ENCODE measurements at places on chromosomes 16 and 17.

DNA sequence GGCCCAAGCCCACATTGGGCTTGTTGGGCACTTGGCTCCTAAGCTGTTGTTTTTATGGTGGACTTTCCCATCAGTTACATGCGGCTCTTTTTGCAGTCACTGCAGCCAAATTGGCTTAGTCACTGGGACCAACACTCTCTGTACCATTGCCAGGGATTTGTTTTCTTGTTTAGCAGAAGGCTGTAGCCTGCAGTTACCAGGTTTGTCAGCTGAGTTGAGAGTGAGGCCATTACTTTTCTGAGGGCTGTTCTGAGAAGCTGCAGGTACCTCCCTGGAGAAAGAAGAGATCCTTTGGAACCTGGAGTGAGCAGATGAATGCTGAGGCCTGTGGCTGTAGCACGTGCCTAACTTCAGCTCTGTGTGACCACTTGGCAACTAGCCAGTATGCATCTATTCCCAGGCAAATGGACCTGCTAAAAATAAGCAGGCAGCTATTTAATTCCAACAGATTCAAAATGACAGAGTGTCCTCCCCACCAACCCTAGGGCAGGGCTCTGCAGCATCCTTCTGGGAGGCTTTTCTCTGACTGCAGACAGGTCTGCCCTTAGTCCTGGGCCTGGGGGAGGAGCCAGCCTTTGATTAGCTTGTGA is 12.9 kb downstream of the AKAP1 start:
- no peak for DNase-seq

DNA sequence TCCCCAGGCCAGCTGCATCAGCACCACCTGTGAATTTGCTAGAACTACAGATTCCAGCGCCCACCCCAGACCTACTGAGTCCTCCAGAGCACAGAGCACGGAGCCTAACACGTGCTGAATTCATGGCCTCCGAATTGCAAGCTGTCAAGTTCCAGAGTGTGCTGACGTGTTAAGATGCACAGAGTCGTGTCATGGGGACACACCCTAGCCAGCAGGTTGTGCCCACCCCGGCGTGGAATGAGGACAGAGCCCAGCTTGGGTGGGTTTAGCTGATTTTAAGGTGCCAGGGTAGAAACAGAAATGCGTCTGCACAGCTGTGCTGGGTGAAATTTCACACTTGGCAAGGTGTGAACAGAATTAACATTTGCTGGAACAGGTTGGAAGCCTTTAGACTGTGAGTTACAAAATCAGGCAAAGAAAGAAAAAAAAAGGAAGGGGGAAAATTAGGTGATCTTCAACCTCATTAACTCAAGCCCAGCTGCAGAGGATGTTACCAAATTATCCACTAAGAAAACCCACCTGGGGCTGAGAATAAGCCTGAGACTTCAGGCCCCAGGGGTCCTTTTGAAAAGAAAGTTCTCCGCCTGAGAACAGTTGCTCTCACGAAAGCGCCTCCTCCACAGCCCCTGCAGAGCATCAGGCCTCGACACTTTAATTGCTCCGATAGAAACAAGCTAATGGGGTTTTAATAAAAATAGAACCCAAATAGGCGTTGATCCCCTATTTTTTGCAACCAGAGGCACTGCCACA is 27.1 kb downstream of the GINS3 start:
- no peak for DNase-seq

DNA sequence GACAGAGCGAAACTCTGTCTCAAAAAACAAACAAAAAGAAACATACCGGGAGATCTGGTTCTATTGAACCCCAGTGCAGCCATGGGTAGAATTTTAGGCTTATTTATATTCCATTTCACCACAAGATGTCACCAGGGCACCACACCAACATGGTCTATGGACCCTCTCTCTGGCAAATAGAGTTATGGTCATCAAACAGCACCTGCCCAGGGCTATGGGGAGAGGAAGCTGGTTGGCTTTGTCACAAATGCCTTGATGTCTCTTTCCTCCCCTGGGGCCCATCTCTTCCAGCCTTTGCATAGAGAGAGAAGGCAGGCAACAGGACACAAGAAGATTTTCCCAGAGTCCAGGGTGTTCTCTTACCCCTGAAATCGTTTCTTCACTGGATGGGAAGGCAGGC is 128.4 kb downstream of the WWOX start:
- no peak for DNase-seq

DNA sequence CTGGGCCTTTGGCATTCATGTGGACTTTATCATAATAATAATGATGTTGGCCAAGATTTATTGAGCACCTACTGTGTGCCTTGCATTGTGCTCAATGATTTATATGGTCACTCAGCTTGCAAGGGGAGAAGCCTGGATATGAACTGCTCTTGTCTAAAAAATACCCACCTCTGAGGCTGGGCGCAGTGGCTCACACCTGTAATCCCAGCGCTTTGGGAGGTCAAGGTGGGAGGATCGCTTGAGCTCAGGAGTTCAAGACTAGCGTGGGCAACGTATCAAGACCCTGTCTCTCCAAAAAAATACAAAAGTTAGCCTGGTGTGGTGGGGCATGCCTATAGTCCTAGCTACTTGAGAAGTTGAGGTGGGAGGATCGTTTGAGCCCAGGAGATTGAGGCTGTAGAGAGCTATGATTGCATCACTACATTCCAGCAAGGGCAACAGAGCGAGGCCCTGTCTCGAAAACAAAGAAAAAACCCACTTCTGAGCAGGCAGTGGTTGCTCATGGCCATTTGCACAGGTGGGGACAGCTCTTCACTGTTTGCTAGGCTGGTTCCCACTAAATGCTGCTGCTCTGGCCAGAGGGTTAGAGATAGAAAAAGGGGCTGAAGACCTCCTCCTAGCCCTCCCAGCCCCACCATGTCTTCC is 4.3 kb upstream of the ADGRG1 start:
- no peak for DNase-seq

DNA sequence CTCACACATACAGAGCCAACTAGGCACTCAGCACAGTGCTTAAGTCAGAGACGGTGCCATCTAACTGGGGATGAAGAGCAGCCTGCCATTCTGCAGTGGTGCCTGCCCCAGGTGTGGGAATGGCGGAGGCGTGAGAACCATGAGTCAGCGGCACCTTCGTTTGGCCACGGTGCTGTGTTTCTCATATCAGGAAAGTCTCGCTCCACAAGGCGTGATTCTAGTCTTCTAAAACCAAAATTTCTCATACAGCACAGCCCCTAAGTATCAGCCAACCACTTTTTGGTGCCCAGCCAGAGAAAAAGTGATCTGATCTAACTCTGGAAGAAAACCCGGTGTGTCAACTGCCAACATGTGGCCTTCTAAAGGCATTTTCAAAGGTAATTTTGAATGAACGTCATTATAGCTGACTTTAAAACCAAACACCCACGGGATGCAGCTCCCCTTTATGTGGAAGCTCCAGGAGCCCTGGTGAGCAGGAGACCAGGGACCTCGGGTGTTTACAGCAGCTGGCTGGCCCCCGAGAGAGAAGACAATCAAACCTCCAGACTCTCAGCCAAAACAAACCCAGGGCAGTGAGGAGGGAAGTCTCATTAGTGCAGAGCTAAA is 54.6 kb downstream of the ABCC12 start:
- DNase-seq, result peak; percentile 11

- no peak for DNase-seq
Observed at GRCh38 chr16:74439685-74440084, 18.4 kb upstream of the CLEC18B start.

DNA sequence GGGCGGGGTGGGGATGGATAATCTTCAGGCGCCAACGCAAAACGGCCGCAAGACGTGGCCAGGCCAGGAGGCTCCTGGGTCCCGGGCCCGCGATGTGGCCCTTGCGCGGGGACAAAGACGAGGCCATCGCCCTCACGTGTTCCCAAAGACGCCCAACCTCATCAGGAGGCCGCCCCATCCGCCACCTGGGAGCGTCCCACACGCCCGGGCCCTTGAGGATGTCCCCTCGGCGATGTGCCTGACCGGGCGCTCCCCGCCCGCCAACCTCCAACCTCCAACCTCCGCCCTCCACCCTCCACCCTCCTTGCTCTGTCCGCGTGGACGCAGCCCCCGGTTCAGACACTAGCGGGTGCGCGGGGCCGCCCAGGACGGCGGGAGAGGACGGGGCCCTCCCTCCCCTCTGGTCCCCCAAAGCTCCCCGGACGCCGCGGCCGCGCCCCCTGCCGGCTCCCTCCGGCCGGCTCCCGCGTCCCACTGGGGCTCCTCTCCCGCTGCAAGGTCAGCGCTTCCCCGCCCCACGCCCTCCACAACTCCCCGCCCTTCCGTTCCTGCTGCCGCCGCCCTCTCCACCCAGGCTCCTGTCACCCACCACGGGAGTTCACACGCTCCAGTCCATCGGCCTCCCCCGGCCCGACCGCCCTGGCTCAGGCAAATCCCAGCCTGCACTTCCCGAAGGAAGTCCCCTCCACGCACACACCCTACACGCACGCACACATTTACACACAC is 250.8 kb upstream of the RPL38 start:
- no peak for DNase-seq

GRCh38 chr17:28592260-28592659 is 6.6 kb downstream of the SPAG5 start:
- DNase-seq, result no peak

DNA sequence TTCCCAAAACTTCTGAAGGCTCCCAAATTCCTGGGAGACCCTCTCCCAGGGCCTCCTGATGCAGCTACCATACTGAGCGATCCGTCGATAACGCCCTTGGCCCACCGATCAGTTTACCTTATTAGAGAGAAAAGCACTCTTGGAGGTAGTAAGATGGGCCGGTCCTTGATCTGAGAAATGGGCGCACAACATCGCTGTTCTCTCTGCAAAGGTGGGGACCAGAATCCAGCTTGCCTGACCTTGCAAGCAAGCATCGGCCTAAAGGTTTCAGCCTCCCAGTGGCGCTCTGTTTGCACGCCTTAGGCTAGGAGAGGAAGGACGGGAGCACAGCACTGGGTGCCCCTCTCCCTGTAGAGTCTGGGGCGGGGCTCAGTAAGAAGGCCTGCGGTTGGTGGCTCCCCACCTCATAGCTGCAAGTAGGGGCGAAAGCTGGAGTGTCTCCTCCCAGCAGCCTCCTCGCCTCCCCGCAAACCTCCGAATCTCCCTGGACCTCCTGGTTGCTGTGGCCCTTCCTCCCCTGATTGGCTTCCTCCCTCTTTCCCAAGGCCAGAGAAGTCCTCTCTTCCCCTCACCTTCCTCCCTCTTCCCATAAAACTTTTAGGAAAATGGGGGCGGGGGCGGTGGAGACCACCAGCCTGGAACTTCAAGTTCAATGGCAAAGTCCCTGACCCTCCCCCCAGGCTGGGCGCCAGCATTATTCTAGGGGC is at the start of gene PRAC1:
Gene PRAC1, minus strand, starts transcription at position 318 of the 707 bp plus-strand sequence. Its CDS starts 126 bp downstream, at position 192.
- DNase-seq, result no peak

DNA sequence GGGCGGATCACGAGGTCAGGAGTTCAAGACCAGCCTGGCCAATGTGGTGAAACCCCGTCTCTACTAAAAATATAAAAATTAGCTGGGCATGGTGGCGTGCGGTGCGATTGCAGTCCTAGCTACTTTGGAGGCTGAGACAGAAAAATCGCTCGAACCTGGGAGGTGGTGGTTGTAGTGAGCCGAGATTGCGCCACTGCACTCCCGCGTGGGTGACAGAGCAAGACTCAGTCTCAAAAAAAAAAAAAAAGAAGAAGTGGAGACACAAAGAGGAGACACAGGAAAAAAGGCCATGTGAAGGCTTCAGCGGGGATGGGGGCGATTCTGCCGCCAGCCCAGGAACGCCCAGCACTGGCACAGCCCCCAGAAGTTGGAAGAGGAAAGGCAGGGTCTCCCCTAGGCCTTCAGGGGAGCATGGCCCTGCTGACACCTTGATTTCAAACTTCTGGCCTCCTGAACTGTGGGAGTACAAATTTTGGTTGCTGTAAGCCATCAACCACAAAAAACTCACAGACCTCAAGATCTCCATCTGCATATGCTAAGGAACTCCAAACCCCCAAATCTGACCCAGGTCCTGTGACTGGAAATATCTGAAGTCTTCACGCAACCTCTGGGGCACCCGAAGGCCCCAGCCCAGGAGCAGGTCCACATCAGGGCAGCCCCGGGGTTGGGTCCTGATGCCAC is 7.0 kb downstream of the SGSH start:
- DNase-seq, result no peak

DNA sequence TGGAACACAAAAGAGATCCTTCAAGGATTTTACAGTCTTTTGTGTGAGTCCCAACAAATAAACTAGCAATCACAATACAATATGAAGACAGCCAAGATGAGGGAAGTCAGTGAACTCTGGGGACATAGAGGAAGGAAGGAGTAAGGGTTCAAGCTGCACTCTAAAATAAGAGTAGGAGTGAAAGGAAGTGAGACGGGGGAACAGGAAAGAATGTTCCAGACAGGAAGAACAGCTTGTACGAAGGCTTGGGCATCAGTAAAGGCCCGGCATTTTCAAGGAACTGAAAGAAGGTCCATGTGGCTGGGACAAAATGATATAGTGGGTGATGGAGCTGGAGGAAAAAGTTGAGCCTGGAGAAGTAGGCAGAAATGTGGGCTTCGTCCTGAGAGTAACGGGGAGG is 4.5 kb downstream of the CCL17 start:
- DNase-seq, result no peak

GRCh38 chr17:64155751-64156544 is 26.0 kb upstream of the ERN1 start:
- no peak for DNase-seq

- no peak for DNase-seq
Observed at GRCh38 chr16:73713251-73713650, 583.4 kb upstream of the PSMD7 start.

DNA sequence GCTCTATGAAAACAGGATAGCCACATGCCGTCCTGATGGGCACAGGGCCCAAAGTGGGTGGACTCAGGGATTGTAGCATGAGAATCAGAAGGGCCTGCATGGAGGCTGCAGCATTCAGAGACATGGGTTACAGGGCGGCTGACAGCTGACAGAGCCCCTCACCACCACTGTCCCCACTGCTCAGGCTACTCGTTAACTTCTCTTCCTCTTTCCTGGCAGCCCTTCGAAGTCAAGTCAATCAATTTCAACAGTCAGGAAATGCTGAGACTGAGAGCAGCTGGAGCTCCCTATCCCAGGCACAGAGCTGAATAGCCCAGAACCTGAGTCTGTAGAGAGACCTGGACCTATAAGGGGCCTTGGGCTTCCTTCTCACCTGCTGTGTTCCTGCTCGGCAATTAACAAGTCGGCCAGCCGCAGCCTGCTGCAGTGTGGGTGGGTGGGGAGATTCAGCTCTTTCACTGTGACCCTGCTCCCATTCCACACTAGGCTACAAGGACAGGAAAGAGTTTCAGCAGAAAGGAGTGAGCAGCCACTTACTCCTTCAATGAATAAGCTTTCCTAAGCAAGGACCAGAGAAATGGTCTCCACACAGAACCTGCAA is 76.9 kb downstream of the TEX14 start:
- no peak for DNase-seq

GRCh38 chr16:83933885-83934683 is 19.0 kb upstream of the OSGIN1 start:
- DNase-seq, result no peak

- DNase-seq, result no peak
Observed at GRCh38 chr17:29874931-29875596, 55.0 kb downstream of the SSH2 start.

- no peak for DNase-seq
Observed at GRCh38 chr17:76537578-76538280, at the start of gene CYGB. Gene CYGB (minus strand): TSS chr17:76537709. CDS start chr17:76537542, 167 bp downstream.

GRCh38 chr16:66996324-66996982 is 8.1 kb downstream of the CES4A start:
- DNase-seq, result no peak

GRCh38 chr16:84751947-84752346 is 52.1 kb downstream of the USP10 start:
- no peak for DNase-seq

Data from stimulated activated CD4-positive, alpha-beta T cell treated with anti-CD3 and anti-CD28 coated beads, Interleukin-1b, Interleukin-23, amount 100 ng/mL, for 1 hour (primary cell).